Stimulated activated CD8-positive, alpha-beta memory T cell treated with anti-CD3 and anti-CD28 coated beads, Interleukin-4, amount 100 ng/mL, for 4 hours (primary cell): ENCODE measurements at places on chromosomes 7 and 10.

- no peak for DNase-seq
These were observed 15.1 kb downstream of the SNX10 start for GRCh38 chr7:26306790-26307189.

GRCh38 chr7:142033154-142033553 is 37.5 kb downstream of the MGAM start:
- DNase-seq: no peak

DNA sequence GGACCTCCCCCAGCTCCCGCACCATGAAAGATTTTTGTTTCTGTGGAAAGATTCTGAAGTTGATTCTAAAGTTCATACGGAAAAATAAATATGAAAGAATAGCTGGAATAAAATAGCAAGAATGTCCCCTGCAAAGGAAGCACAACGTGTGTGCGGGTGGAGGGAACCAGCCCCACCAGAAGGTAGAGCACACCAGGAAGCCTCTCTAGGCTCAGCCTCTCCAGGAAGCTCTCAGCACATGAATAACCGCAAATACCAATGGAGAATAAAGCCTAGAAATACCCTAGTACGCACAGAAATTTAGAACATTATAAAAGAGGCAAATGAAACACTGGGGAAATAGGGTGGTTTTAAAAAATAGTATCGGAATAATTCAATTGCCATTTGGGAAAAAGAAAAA is 24.6 kb upstream of the FAM170B start:
- no peak for DNase-seq

GRCh38 chr7:8430643-8431042 is 2.8 kb upstream of the NXPH1 start:
- no peak for DNase-seq

DNA sequence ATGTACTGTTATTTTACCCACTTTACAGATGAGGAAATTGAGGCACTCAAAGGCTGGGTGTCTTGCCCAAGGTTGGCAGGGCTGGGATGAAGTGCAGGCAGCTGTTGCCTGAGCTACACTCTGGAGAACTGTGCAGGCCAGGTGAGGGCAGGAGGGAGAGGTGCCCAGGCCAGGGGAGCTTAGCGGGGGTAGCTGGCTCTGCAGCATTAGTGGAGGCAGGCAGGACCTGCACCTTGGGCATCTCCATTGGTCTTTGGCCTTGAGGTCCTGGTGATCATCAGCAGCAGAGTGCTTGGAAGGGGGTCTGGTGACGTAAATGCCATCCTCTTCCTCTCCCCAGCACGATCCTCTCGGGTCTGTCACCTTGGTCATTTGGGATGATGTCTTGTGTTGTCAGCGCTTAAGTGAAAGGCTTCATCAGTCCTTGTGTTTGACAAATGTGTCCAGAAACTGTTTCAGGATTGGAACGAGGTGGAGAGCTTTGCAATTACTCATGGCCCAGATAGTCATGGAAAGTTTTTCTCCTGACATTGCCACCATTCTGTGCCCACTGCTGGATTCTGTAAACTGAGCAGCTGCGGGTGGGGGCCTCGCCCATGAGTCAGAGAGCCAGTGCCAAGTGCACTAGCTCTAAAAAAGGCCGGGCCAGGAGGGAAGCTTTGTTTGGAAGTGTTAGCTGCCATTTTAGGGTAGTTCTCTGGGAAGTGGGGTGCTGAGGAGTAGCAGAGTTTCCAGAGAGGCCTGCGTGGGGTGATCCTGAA is 47.6 kb downstream of the TSPAN15 start:
- DNase-seq: no peak

DNA sequence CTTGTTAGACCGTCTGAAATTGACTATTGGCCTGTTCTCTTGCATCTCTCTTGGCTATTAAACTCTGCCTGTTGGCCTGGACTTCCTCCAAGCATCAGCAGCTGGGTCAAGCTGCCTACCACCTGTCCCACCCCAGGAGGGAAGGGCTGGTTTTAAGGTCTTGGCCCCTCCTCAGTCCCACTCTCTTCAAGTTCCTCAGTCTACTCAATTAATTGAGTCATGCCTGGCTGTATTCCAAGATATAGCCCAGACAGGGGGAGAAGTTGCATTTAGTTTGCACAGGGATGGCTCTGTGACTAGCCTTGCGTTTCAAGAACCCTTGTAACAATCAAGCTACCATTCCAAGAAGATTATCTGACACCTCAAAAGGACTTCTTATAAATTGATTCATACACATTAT is 113.8 kb upstream of the GLI3 start:
- DNase-seq: no peak

DNA sequence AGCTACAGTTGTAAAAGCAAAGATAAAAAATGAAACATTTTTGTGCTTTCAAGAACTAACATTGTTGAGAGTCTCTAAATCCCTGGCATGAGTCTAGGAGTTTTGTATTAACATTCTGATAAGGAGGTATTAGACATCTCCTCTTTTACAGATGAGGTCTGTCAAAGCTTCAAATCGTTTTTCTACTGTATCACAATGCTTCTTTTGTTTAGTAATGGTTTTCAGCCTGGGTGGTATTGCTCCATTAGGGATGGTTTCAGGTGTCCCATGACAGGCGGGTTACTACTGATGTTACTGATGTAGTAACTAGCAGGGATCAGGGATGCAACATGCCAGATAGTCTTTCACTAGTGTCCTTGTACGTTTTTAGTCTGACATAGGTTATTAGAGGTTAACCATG is 27.4 kb downstream of the STAM start:
- no peak for DNase-seq

DNA sequence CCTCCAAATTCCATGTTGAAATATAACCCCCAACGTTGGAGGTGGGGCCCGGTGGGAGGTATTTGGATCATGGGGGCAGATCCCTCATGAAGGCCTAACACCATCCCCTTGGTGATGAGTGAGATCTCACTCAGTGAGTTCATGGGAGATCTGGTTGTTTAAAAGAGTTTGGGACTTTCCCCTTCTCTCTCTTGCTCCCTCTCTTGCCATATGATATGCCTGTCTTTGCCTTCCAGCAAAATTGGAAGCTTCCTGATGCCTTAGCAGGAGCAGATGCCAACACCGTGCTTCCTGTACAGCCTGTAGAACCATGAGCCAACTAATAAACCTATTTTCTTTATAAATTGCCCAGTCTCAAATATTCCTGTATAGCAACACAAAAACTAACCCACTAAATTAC is 55.7 kb upstream of the CDK1 start:
- DNase-seq: no peak

DNA sequence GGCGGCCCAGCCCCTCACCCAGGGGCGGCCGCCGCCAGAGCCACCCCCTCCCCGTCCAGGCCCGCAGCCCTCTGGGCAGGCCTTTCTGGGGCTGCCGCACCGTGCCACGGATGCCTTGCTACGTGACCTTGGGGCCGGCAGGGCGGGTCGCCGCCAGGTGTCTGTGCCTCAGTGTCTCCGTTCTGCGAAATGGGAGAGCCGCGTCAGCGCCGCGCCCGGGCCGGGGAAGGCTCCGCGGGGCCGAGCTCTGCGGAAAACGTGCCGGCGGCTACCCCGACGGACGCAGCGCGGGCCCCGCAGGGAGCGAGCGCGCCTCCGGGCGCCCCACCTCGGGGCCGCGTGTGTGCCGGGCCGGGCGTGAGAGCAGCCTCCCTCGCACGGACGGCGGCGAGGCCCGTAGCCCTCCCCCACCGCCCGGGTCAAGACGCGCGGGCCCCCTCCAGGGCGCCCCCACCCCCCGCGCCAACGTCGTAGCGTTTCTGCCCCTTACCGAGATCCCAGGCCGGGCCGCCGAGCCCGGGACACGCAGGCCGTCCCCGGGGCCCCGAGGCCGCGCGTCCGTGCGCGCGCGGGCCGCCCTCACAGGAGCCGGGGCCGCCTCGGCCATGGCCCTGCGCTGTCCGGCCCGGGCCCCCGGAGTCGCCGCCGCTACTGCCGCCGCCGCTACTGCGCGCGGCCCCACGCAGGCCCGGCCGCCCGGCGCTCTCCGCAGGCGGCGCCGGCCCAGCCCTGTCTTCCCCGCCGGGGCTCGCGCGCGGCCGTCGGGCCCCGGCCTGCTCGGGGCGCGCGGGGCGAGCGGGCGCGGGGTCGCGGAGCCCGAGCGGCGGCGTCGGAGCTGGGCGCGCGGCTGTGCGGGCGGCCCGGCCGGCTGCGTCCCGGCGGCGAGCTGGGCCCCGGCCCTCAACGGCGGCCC is 1.1 kb downstream of the ZNF777 start:
- DNase-seq: no peak

- no peak for DNase-seq
These were observed 128.7 kb downstream of the ITGB8 start for GRCh38 chr7:20459419-20459818.

DNA sequence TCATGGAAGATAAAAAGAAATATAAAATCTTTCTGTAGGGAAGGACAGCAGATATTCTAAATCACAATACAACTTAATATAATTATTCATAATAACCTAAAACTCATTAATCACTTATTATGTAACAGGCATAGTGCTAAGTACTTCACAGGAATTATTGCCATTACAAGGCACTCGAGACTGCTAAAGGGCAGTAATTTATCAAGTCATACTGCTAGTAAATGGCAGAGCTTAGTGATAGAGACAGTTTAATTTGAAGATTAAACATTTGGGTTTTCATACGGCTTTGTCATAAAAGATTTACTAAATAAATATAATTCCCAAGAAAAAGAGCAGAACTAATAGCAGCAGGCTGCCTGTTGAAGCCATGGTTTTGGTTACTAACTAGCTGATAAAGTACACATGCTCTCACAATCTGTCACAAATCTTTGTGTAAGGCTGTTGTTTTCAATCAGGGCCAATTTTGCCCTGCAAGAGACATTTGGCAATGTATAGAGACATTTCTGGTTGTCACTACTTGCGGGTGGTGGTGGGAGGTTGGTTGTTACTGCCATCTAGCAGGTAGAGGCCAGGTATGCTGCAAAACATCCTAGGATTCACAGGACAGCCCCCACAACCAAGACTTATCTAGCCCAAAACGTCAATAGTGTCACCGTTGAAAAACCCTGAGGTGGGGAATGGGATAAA is 233.3 kb upstream of the CACNA2D1 start:
- no peak for DNase-seq

DNA sequence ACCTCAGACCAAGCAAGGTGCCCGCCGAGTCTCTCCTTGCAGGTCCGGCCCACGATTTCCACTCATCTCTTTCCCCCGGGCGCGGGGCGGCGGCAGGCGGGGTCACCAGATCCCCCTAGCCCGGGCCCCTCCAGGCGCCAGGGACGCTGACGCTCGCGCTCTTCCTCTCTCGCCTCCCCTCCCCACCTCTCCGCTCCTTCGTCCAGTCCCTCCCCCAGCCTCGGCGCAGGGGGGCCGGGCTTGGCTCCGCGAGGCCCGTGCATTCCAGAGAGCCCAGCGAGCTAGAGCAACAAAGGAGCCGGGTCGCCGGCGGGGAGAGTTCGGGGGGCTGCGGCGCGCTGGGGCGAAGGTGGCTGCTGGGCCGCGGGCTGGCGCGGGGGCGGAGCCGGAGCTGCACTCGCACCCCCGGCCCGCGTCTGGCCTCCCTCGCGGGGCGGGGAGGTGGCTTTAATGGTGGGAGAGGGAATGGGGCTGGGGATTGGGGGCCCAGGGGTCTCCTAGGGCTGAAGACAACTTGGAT is at the start of gene SMO:
TSS of gene SMO (plus strand) at position 262 of the 520 bp plus-strand sequence. CDS start 519 bp downstream, outside the sequence.
- DNase-seq: no peak

DNA sequence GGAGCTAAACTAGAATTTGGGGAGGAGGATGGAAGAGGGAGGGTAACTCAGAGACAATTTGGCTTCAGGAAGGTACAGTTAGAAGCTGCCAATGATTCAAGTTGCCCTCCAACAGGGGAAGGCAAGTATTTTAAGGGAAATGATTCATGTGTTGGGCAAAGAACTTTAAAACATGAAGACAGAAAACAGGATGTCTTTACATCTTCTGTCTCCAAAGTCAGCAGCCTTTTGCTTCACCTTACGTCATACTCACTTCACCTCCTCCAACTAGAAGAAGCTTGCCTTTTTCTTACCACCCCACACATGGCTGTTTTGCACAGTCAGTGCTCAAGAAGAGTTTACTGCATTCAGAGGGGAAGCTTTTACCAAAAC is 36.1 kb downstream of the PPP1R3C start:
- DNase-seq: no peak

GRCh38 chr7:47671358-47671757 is 89.4 kb upstream of the TNS3 start:
- DNase-seq: no peak

DNA sequence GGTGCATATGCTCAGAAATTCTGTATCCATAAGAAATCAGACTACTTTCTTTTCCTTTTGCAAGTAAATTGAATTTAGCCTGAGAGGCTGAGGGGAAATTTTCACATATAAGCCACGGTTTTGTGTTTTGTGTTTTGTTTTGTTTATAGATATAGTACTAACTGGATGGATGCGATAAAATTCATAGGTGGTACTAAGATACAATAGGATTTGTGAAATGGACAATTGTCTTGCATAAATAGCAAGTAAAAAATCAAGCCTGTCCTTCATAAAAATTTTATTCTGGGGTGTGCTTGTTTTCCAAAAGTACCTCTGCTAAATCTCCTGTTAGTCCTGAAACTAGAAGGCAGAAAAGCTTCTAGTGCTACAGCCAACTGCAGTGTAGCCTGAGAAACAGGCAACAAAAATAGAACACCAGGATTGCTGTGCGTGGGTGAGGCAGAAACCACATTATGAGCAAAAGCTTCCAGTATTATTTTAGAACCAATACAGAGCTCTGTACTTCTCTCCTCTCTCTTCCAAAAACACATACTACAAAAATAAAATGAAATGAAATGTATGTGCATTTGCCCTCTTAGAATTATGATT is 634 bp upstream of the HDAC9 start:
- DNase-seq: no peak
